Omental fat pad (tissue), 4 donors: ENCODE measurements at places on chromosomes 12 and 14. TPM values are rescaled to one million over a fixed set of nuclear protein-coding genes. Genes with fewer than 3 reads are reported as not detected.

DNA sequence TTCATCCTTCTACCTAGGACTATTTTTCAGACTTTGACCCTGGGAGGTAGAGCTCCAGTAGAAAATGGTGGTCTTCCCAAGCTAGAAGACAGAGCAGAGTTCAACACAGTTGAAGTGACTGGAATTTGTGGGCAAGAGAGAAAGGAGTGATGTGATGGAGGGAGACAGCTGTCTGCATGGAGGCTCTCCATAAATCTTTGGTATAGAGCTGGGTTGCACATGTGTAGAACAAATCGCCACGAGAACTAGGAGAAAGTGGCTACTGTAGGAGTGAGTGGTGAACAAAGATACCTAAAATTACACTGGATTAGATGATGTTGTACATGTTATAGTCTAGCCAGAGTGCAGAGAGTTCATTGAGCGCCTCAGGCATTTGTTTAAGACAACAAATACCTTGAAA is 14.5 kb downstream of the GPR135 start:
- DNase-seq, result no peak

- DNase-seq, result no peak
Observed at GRCh38 chr14:61691495-61691894, 3.8 kb upstream of the HIF1A start.

- no peak for DNase-seq
Observed at GRCh38 chr14:33678005-33678404, 272.9 kb downstream of the EGLN3 start.

DNA sequence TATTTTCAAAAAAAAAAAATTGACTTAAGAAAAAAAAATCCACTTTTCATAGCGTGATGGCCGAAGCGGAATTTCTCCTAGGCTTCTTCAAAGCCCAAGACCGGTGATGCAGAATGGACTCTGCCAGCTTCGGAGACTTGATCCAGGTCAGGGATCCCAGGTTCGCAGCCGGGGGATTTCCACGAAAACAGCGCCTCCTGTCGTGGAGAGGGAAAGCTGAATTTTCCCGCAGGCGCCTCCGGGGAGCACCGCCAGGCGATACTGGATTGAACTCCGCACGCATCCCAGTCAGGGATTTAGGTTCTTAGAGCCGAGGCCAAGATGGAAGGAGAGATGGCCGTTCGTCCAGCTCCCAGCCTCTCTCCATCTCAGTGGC is 2.1 kb downstream of the TTC6 start:
- no peak for DNase-seq

DNA sequence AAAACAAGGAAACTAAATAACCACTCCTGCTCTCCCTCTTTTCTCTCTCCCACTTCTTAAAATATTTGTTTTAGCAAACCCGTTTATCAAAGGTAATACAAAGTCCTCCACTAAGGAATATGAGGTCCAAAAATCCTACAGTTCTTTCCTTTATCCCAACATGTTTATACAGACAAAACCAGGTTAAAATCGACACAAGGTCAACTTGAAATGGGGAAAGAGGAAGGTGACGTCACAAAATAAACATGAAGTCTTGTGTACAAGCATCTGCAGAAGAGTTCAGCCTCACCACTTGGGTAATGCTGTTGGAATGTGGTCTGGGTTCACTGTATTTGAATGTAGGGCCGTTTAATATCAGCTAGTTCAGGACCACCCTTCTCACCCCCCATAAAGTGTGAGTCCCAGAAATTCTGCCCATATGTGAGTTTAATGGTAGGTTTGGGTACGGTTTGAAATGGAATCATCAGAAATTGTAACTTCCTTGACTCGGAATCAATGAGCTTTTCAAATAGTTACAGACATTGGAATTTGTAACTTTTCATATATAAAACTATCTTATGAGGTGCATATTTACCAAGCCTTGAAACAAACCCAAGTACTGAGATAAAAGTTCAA is 120.0 kb upstream of the SLC38A2 start:
- DNase-seq, result no peak

GRCh38 chr14:60254176-60254575 is 5.2 kb downstream of the PPM1A start:
- DNase-seq, result no peak

DNA sequence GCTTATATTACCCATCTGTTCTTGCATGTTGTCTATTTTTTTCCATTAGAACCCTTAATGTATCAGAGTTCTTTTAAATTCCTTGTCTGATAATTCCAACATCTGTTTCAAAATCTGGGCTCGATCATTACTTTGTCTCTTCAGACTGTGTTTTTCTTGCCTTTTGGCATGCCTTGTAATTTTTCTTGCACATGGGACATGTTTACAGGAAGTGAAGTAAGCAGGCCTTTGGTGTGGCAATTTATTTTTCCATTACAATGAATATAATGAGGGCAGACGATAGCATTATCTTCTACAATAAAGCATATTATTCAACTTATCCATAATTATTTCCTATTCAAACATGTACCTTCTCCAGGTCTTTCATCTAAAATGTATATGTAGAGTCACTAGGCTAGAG is 48.3 kb downstream of the STXBP6 start:
- no peak for DNase-seq

- DNase-seq, result no peak
Observed at GRCh38 chr12:16492820-16493797, 112.9 kb downstream of the LMO3 start.

GRCh38 chr12:27186022-27186839 is 57.9 kb upstream of the STK38L start:
- DNase-seq, result no peak

- DNase-seq, result no peak
Observed at GRCh38 chr14:53148671-53149070, 4.5 kb downstream of the DDHD1 start.

DNA sequence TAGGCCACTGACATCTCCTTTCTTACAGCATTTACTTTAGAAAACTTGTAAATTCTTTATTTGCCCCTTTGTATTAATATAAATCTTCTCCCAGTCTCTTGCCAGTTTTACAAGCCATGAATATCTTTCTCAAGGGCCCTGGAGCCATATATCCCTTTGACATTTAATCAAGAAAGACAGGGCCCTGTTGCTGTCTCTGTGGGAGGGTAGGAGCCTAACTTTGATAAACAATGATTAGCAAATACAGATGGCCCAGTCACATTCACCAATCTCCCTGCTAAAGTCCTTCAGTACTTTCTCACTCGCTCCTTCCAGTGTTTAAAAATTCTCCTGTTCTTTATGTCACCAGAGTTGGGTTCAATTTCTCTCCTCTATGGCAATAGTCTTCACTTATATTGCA is 479.8 kb upstream of the USP15 start:
- no peak for DNase-seq

DNA sequence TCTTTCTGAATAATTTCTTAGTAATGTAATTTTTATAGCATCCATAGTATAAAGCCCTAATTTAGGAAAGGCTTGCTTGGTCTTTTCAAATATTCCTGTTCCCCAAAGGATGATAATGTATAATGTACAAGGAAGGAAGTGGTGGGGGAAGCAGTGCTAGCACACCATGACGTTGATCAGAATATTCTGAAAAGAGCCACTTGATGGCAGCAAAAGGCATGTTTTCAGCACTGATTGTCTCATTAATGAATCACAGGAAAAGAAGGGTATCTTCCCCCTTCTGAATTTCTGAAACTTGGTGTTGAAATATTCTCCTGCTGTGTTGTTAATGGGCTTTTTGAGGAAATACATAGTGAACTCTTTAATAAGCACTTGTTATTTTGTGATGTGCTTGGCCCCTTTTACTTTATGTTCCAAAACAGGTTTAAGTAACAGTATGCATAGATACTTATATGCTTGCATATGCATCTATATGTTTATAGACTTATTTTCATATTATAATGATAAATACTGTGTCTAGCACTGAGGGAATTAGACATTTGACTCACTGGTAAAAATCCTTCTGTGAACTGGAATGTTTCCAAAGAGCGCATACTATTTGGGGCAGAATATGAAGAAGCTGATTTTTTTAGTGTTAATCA is 122.0 kb downstream of the TMEM117 start:
- no peak for DNase-seq

DNA sequence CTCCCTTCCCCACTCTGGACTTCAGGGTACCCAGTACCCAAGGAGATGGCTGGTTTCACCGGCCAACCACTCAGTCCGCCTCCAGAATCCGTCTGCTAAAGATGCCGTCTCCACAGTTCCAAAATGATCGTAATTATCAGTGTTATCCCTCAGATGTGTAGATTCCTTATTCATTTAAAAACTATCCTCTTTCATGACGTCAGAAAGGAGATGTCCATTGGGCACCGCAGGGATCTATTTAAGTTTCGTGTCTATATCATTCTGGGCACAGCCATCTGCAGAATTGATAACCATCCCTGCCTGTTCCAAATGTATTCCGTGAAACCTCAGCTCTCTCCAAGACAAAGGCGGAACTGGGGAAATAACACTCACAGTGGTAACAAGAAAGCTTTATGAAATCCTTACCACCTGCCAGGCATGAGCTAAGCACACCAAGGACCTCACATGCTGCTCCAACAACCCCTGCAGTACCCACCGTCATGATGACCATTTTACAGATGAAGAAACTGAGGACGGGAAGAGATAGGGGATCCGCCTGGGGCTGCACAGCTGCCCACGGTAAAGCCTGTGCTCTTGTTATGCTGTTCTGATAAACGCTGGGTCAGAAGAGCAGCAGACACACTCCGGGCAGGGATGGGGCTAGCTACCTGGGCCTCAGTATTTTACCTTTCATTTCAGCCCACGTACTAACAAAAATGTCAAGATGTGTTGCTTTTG is 90.0 kb downstream of the BCL11B start:
- DNase-seq, result no peak

- DNase-seq, result no peak
Observed at GRCh38 chr12:100043631-100044030, 58.9 kb upstream of the ANKS1B start.

- no peak for DNase-seq
Observed at GRCh38 chr14:93274055-93274806, 58.6 kb downstream of the BTBD7 start.

DNA sequence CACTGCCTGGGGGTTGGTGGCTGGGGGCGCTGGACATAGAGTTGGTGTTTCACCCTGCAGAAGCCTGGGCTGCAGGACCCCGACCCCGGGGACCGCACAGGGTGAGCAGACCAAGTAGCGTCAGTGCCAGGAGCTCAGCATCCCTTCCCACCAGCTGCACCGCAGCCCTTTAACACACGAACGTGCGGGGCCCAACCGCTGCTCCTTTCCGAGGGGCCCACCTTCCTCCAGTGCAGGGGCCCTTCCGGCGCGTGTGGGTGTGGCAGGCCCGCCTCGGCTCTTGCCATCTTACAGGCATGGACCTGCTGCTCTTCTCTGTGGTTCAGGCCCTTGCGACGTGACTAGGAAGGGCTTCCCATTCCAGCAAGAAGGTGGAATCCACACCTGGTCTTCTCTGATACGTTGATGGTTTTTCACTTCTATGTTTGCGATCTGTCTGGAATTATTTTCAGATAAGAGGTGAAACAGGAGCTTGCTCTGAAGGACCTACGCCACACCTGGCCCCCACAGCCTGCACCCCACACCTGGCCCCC is 47.8 kb downstream of the LRCOL1 start:
- DNase-seq, result no peak

GRCh38 chr12:26124446-26125399 is at the start of gene BHLHE41:
Gene BHLHE41 (minus strand): TSS chr12:26125037. CDS start chr12:26124779, 258 bp downstream.
- no peak for DNase-seq

DNA sequence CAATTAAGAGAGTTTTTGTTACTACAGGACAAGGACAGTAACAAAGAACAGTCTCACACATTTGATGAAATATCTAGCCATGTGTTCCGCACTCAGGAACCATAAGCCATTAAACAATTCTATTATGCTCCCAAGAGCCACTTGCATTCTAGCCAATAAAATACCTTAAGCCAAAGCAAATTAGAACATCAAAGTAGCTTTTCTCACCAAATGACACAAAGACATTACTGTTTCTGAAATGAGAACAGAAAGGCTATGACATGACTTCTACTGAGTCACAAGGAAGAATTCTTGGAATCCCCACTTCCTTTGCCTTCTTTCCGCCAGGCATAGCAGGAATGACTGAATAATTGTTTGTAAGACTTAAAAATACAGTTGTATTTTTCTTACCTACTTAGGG is 445.8 kb downstream of the ATP23 start:
- DNase-seq, result no peak

GRCh38 chr12:111401167-111401605 is 4.5 kb upstream of the SH2B3 start:
- DNase-seq, result no peak

GRCh38 chr12:50069539-50069938 is 12.1 kb downstream of the ASIC1 start:
- no peak for DNase-seq

DNA sequence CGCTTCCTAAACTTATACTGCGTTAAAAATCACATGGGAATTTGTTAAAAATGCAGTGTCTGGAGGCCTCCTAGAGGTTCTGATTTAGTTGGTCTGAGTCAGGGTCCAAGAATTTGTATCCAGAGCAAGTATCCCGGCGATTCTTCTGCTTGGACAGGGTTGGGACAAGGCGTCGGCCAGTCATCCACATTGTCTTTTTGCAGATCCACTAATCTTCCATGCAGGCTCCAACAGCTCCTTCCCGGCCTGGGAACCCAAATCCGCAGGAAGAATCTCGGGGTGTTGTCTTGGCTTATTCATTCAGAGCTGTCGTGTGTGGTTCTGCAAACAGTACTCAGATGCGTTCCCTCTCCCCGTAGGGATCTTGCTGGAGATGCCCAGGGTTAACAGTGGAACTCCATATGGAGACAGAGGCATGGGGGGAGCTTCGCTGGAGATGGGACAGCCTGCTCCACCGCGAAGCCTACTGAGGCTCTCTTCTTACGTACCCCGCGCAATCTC is 25.3 kb downstream of the GPRC5D start:
- DNase-seq, result no peak

The A2ML1 gene
- total RNA-seq, result not detected

The PPP4R4 gene
- 0.25 TPM for total RNA-seq

The ABCC9 gene
- total RNA-seq, result 37.9 TPM

The ZFHX2 gene
- total RNA-seq, result 0.74 TPM

The EML5 gene
- total RNA-seq, result 0.36 TPM

The KRT77 gene
- not detected for total RNA-seq

The RASSF9 gene
- total RNA-seq, result 7.9 TPM

The CLEC2D gene
- 17.2 TPM for total RNA-seq

The TAS2R9 gene
- not detected for total RNA-seq

The PLCZ1 gene
- total RNA-seq, result not detected

The KRT73 gene
- total RNA-seq, result not detected
